Cortex of kidney (tissue), 1 donor: ENCODE measurements at places on chromosomes 6 and 20.

DNA sequence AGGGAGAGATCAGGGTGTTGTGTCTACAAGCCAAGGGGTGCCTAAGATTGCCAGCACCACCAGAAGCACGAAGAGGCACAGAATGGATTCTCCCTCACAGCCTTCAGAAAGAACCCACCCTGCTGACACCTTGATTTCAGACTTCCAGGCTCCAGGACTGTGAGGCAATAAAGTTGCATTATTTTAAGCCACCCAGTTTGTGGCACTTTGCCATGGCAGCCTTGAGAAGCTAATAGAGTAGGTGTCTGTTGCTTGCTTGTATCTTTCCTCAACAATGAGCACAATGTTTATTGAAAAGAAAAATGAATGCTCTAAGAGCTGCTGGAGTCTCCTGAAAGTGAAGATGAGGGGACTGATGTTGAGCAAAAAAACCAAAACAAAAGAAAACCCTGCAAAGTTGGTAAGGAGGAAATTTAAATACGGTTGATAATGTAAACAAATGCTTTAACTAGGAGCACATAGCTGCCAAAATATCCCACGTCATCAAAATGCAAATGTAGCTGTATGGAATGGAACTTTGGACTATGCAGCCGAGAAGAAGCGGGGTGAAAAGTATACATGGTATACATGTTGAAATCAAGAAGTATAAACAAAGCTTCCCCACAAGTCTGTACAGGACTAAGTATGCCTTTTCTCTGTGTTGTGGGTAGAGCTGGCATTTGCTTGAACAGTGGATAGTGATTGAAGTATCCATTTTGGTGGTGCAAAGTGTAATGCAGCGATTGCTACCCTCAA is 8.0 kb downstream of the IL20RA start:
- no peak for DNase-seq

- no peak for DNase-seq
Observed at GRCh38 chr6:168082860-168083513, 4.0 kb upstream of the FRMD1 start.

- no peak for DNase-seq
Observed at GRCh38 chr6:11218102-11218442, 14.4 kb downstream of the NEDD9 start.

DNA sequence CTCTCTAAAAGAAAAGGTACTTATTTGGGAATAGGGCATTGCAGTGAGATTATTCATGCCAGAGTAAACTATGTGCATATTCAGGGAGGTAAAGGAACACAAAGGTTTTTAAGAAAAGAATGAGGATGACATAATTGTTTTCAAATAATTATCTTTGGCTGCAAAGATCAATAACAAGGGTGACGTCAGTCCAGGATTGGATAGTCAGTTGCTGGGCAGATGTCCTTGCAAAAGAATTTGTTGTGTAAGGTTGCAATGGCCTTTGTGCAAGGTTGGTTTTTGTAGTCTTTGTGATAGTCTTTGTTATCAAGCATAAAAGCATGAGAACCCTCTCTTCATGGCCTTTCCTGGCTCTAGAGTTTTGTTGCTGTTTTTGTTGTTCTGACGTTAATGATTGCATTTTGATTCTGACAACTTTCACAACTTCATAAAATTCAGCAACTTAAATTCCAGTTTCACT is 17.7 kb downstream of the LOC128125822 start:
- DNase-seq, result no peak

- DNase-seq, result no peak
Observed at GRCh38 chr6:15063253-15063853, 182.5 kb upstream of the JARID2 start.

GRCh38 chr20:1874450-1875182 is 20.6 kb upstream of the SIRPA start:
- DNase-seq, result no peak

DNA sequence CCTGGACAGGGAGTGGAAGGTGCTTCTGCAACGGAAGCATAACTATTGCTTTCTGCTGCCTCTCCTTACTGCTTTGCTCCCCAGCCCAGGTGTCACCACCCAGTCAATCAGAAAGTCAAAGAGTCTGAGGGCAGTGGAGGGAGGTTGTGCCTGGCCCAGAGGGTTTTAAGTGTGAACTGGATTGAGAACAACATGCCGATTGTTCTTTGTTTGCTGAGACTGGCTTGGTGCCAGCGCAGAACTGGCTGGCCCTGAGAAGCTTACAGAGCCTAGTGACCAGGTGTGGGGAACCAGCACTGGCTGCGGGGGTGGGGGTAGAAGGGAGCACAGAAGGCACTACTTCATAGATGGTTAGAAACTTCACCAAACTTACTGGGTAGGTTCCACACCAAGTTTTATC is 31.1 kb upstream of the ENPP4 start:
- no peak for DNase-seq

- no peak for DNase-seq
Observed at GRCh38 chr6:19024737-19025136, 637.6 kb downstream of the RNF144B start.

DNA sequence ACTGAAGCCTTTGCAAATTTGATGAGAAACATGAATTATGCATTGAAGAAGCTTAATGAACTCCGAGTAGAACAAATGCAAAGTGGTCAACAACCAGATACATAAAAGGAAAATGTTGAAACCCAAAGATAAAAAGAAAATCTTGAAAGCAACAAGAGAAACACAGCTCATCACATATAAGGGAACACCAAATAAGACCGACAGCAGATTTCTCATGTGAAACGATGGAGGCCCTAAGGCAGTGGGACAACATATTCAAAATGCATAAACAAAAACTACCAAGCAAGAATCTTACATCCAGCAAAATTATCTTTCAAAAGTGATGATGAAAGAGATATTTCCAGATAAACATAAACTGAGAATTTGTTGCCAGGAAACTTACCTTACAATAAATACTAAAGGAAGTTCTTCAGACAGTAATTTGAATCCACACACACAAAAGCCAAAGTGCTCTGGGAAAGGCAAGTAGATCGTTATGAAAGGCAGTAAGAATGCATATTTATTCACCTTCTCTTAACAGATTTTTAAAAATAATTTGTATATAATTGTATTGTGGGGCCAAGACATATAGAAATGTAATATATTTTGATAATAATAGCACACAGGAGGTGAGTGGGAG is 22.5 kb downstream of the SLC52A3 start:
- DNase-seq, result no peak

- DNase-seq, result no peak
Observed at GRCh38 chr6:52736145-52736544, 27.1 kb downstream of the GSTA2 start.

GRCh38 chr20:61125546-61126180 is 126.4 kb upstream of the CDH4 start:
- no peak for DNase-seq

- no peak for DNase-seq
Observed at GRCh38 chr20:47700327-47700726, 85.0 kb downstream of the SULF2 start.

- DNase-seq, result no peak
Observed at GRCh38 chr6:40733290-40733689, 146.1 kb upstream of the LRFN2 start.

DNA sequence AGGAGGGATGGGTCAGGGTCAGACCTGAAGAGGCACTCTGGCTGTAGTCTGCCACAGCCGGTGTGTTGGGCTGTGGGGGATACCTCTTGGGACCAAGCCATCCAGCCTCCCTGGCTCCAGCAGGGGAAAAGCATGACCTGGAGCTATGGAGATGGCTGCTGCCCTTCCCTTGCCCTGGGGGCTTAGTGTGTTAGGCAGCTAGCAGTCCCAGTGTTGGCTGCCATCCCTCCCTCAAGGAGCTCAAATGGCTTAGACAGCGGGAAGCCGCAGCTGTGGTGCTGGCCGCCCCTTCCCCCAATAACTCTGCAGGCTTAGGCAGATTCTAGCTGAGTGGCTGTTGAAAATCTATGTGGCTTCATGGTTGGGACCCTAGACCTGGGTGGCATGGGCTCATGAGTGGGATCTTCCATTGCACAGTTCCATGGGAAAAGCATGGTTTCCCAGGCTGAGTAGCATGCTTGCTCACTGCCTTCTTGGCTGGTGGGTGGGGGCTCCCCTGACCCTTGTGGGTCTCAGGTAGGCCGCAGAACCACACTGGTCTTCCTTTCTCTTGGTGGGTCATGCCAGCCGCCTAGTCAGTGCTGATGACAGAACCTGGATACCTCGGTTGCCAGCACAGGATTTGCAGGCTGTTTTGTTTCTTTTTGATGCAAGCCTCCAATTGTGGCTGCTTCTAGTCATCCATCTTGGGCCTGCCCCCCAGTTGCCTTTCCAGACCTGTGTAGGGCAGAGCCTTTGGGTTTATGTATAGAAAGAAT is 69.0 kb upstream of the AHI1 start:
- no peak for DNase-seq

GRCh38 chr6:166462461-166463135 is 79.9 kb upstream of the MPC1 start:
- no peak for DNase-seq

DNA sequence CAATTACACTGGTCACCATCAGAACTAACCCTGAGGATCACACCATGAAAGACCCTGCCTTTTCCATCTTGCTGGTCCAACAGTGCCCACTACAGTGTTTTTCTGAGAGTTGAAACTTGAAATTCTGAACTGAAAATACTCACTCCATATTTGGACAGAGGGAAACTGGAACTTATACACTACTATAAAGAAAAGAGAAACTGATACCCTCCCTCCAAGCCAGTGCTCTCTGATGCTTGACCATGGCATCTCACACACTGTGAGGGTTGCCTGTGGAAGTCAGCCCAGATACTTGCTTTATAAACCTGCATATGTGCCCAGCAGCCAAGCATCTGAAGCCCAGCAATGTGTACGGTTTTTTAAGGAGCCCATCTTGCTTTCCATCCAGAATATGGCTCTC is 108.7 kb downstream of the FOXA2 start:
- no peak for DNase-seq

DNA sequence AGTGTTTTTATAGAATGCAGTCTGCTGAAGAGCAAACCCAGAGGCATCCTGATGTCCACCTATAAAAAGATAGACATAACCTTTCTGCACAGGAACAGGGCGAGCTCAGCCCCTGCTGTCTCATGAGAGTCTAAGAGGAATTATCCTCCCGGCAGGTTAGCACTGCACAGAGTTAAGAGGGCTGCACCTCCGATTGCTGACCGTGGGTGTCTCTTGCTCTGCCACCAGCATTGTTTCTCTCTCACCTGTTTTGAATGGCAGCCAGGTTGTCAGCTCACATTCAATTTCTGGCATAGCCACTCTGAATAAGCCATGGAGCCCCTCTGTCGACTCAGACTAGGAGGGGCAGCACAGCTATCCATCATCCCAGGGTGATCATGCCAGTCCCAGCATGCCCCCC is 211.2 kb downstream of the PHACTR1 start:
- DNase-seq, result no peak

GRCh38 chr6:5998711-5999687 is 7.7 kb downstream of the NRN1 start:
- no peak for DNase-seq

DNA sequence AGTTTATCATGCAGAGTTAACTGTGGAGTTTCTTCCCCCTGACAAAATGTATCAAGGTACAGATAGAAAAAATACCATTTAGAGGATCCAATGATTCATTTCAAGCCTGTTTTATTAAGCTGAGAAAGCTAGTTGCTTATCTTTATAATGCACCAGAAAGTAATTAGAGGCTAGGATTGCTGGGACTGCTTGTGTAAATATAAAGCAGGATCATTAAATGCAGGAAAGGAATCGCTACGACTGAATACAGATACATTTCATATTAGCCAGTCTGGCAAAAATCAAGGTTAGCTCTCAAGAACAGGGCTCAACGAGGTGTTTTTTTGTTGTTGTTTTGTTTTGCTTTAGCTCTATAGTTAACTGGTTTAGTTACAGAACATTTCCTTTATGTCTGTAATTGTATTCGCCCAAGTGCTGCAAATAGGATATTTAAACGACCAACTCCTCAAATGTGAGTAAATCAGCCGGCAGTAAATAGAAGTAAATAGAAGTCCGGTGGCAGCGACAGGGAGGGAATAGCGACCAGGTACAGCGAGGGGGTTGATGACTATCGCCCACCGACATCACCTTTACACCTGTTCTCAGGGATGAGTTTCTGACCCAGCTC is 748 bp downstream of the UBE2J1 start:
- DNase-seq, result no peak

DNA sequence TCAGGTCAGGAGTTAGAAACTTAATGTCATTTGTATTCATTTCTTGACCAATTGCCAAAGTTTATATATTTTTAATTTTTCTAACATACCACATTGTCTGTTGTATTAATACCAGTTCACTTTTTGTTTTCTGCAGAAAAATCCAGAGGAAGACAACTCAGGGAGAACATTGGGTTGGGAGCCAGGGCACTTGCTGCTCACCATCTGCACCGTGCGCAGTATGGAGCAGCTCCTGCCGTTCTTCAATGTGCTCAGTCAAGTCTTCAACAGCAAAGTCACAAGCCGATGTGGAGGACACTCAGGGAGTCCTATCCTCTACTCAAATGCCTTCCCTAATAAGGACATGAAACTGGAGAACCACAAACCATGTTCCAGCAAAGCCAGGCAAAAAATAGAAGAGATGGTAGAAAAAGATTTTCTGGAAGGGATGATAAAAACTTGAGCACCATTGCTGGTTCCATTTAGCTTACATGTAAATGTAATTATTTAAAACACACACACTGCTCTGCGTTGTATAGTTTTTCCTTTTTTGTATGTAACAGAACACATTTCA is 25.3 kb downstream of the PGM3 start:
- DNase-seq, result no peak

- no peak for DNase-seq
Observed at GRCh38 chr20:39850246-39850645, 838.8 kb downstream of the MAFB start.

GRCh38 chr6:25194172-25194678 is 84.9 kb upstream of the CARMIL1 start:
- no peak for DNase-seq

GRCh38 chr6:45012687-45013086 is 315.4 kb upstream of the RUNX2 start:
- DNase-seq, result no peak

DNA sequence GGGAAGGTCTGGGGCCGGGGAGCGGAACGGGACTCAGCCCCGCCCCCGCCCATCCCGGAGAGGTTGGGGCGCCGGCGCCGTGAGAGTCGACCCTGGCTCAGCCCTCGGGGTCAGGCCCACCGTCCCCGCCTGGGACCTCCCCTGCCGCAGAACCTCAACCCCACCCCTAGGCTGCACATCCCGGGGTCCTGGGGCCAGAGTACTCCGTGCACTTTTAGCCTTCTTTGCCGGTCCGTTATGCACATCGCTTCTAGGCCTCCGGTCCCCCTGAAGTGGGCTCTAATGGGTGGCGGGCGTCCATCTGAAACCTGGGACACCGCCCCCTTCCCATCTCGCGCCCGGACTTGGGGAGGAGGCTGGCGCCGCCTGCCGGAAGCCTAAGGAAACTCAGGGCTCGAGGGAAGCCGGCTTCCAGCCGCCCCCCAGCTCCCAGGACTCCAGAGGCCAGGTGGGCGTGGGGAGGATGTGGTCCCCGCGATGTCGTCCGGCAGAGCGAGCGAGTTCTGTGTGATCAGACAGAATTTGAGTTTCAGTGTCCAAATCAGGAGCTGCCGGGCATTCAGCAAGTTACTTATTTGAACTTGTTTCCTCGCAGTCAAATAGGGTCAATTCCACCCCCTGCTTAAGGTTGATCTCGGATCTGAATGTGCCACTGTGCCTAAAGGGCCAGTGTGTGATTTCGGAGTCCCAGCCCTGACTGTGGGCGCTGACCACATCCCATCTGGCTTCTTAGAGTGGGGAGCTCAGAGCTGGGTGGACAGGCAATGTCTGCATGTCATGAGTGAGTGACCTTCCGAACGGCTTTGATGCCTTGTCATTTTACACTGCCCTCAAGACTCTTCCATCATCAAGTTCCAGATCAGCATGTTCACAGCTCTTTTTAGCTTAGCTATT is 47.6 kb downstream of the CPXM1 start:
- no peak for DNase-seq

- DNase-seq, result no peak
Observed at GRCh38 chr6:147973806-147974205, 368.8 kb upstream of the SASH1 start.
